Foreskin fibroblast (primary cell): ENCODE measurements at places on chromosomes 5 and 9.

- no peak for DNase-seq
Observed at GRCh38 chr9:61665330-61665751, 475.5 kb downstream of the SPATA31A7 start.

- DNase-seq = no peak
Observed at GRCh38 chr5:171615705-171616640, 169.6 kb upstream of the SMIM23 start.

DNA sequence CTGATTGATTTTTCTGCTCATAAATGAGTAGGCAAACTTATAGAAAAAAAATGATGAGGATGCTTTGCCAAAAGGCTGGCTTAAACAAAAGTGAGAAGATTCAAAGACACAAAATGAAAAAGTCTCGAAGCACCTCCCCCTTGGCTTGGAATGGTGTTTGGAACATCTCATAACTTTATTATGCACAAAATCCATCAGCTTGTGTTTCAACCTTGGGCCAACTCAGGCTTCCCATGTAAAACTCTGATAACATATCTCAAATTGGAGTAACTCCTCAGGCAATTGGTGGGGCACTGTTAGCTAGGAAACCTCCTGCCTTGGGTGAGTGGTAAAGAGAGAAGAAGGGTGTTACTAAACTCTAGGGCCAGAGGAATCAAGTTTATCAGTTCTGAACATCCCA, 176.3 kb downstream of the KIAA0825 start:
- no peak for DNase-seq

GRCh38 chr9:112581469-112582176, 95.0 kb downstream of the KIAA1958 start:
- DNase-seq = no peak

- DNase-seq = peak; percentile 91
Observed at GRCh38 chr5:55160493-55161209, 680 bp downstream of the GPX8 start.

DNA sequence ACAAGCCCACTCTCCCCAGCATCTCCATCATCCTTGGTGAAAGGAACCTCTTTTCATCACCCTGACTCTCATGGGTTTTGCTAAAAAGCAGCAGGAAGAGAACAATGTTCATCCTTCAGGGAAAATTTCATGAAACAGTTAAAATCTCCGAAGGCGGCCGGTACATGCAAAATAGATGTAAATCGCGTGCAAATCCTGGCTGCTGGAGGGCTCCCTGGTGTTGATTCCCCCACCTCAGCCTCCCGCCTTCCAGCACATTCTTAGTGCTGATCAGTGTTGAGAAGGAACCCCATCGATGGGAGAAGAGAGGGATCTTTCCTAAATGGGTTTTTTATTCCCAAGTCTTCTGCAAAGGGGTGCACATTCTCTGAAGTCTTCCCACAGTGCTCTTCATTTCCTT, 8.7 kb upstream of the GFI1B start:
- DNase-seq = no peak

DNA sequence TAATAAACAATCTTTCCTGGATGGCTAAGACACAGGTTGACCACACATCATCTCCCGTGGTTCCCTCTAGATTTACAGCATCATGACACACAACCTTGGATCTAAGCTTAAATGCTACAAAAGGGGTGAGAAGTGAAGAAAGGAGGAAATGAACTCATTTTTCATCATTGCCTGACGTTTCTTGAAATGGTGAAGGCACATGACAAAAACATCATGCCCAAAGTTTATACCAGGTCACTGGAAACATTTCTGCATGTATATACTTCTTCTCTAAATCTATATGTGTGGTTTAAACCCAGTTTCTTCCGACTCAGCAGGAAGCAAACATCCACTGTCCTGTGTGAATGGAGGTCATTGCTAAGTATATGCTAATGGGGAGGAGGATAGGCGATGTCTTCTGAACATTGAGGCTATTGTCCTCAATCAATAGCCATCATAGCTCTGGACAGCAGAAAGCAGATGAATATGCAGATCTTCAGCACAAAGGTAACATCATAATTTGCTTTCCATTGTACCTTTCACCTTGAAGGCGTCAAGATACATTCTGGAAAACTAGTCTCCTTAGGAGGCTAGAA, 137.4 kb downstream of the MED27 start:
- peak; percentile 9 for DNase-seq

DNA sequence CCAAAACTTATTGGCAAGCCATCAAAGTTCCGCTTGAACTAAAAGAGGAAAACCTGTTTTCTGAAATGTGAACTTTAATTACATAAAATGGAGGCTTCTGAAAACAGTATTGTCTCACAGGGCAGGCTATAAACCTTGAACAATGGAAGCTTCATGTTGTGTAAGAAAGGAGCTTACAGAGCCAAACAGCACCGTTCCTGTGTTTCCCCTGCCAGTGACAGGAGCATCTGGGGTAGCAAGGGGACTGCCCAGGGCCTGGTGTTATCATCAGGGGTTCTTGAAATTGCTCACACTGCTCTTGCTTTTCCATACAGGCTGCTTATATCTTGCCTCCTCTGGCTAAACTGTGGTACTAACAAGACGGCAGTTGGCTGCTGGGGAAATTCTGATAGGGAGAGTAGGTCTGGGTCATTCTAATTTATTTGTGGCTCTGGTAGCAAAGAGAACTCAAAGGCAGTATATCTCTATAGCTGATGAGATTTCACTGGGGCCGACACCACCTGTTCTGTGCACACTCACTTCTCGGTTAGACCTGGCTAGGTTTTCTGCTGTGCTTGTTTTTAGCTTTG, 40.4 kb downstream of the BASP1 start:
- no peak for DNase-seq

- no peak for DNase-seq
Observed at GRCh38 chr5:116947691-116948528, 373.3 kb upstream of the SEMA6A start.

- no peak for DNase-seq
Observed at GRCh38 chr9:131700765-131701435, 39.0 kb downstream of the RAPGEF1 start.

DNA sequence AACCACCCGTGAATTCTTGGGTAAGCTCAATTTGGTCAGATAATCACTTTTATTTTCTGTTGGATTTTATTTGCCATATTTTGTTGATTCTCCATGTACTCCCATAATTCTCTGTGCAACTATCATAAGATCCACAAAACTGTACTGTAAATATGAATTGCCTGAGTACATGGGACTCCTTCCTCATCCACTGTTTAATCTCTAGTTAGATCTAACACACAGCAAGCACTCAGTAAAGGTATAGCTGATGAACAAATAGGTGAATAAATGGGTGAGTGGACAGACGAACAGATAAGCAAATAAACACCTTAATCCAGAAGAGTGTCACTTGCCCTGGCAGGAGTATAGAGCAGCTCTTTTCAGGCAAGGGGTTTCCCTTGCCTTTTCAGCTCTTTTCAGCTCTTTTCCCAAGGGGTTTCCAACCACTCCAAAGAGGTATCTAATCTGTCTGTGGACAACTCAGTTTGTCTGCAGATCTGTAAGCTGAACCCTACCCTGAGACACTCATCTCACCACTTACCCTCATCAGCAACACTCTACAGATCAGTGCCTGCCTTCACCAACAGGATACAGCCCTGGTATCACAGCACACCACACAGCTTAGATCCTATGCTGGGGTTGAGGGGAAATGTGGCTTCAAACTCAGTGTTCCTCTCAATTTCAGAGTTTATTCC, 51.2 kb downstream of the SIL1 start:
- no peak for DNase-seq

DNA sequence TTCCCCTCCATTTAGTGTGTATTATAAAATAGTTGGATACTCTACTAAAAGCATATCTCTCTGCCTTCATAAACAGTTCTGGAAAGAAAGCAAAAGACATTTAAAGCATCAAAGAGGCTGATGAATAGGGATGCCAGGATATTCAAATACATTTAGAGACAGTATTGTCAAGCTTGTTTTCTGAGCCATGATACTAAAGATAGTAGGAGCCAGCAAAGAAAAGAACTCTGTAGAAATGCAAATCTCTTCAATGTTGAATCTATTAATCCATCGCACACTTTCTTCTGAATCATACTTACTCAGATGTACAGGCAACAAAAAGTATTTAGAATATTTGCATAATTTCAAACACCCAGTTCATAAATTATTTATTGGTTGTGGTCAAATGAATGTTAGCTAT, 207.1 kb upstream of the MEF2C start:
- no peak for DNase-seq

- DNase-seq = no peak
Observed at GRCh38 chr9:750249-750967, 91.1 kb upstream of the DMRT1 start.

GRCh38 chr9:71910650-71911060, 338 bp downstream of the ABHD17B start:
- no peak for DNase-seq

GRCh38 chr5:78562714-78563330, 85.8 kb downstream of the LHFPL2 start:
- no peak for DNase-seq

GRCh38 chr5:181043285-181044092, 3.4 kb downstream of the BTNL9 start:
- DNase-seq = no peak

DNA sequence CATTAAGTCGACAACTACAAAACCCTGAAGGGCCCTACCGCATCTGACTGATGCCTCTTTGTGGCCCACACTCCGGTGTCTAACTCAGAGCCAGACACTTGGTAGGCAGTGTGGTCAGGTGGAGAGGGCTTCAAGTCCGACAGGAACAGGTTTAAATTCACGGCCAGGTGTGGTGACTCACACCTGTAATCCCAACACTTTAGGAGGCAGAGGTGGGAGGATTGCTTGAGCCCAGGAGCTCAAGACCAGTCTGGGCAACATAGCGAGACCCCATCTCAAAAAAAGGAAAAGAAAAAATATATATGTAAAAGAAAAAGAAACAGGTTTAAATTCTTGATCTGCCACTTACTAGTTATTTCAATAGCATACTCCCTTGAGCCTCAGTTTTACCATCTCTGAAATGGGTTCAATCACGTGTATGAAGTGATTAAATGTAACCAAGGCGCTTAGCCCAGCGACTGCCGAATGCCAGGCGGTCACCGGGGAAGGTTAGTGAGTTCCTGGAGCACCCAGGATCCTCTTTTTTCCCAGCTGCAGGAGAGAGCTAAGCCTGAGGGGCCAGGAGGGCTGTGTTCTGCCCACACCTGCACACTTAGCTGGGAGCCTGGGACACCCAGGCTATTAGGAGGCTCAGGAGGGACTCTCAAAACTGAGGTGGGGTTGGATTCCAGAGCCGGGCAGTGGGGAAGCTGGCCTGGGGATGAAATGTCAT, 943 bp downstream of the CLTB start:
- DNase-seq = no peak

DNA sequence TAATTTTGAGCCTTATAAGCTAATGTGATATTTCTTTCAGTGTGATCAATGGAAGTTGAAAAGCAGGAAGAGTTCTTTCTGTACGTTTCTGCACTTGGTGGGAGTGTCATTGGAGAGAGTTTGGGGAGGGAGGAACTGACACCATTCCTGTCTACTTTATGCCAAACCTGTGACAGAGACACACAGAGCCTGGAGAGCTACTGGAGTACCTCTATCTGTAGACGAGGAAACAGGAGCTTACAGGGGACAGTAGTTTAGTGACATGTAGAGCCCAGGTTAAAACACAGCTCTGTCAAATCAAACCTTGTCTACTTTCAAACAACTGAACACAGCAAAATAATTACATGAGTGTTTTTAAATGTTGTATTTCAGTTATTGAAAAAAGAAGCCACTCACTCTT, 103.6 kb downstream of the PDE4D start:
- no peak for DNase-seq

GRCh38 chr5:174596429-174596828, 128.0 kb upstream of the MSX2 start:
- no peak for DNase-seq

GRCh38 chr5:89086390-89087086, 203.6 kb upstream of the MEF2C start:
- no peak for DNase-seq

DNA sequence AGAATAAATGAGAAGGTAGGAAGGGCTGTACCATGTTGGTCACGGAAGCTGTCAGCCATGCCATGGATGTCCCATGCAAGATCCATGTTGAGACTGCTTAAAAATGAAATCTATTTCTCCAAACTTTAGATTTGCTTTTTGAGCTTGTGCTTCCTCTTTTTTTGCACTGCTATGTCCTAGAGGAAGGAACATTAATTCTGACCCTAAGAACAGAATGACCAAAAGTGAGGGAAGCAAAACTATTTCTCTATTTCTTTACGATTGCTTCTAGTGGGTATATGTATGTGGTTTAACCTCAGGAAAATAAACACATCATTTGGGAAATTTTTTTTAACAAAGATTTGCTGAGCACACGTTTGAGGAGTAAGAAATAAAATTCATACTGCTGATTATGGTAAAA, 84.6 kb downstream of the USP20 start:
- no peak for DNase-seq

DNA sequence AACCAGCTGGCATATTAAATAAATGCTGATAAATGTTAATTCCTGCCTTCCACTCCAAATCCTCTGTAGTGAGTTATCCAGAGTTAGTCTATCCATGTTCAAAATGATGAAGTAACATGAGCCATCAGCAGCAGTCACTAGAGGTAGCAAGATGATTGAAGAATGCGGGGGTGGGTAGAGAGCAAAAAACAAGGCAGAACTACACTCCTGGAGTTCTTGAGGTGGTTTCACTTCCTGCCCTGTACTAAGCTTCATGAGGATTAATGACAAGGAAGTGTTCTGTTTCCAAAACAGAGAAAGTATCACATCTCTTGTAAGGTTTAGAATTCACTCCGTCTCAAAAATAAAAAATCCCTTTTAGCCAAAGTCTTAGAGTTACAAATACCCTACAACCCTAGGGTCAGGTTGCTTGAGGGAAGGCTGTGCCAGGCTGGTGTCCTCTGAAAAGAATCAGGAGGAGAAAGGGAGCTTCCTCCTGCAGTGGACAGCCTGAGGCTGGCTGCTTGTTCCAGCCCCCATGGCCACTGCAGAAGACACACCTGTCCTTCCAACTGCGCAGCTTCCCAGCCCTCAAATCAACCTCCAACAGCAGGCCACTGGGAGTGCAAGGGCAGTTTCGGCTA, 180.2 kb downstream of the DENND1A start:
- DNase-seq = peak; percentile 28

- peak; percentile 18 for DNase-seq
Observed at GRCh38 chr9:14240537-14240936, 73.4 kb downstream of the NFIB start.

- DNase-seq = no peak
Observed at GRCh38 chr9:113933671-113934070, 57.6 kb downstream of the ZNF618 start.

- DNase-seq = no peak
Observed at GRCh38 chr5:141121985-141122384, 367 bp downstream of the PCDHB4 start.

- no peak for DNase-seq
Observed at GRCh38 chr9:127788337-127789011, 2.6 kb downstream of the CDK9 start.

GRCh38 chr5:172668594-172669071, 27.6 kb downstream of the NEURL1B start:
- DNase-seq = no peak

GRCh38 chr5:55821731-55822512, 29.2 kb upstream of the IL31RA start:
- peak; percentile 52 for DNase-seq

- DNase-seq = no peak
Observed at GRCh38 chr5:82156874-82157273, 121.3 kb downstream of the RPS23 start.
